ENCODE measurements at places on chromosomes 2 and 18.

DNA sequence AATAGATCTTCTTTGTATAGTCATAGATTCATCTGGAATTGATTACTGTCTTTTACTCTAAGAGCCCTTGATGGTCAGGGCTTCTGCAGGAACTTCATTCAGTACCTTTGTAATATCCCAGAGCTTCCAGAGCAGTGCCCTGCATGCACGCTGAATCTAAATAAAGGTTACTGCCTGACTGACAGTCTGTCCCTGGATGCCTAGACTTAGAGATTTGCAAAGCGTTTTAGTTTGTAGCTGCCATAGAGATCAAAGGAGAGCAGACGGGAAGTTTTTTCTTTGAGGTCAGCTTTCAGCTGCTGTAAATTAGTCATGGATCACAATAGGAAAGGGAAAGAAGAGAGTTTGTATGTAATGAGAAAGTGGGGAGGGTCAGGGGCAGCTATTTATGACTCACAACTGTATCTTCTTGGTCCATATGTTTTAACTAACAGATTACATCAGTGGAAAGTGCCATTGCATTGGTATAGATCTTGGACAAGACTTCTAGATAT lies 45.2 kb upstream of the NYAP2 start:
- DNase-seq, result no peak

- DNase-seq, result no peak
Observed at GRCh38 chr2:196187898-196188458, 16.6 kb upstream of the STK17B start.

DNA sequence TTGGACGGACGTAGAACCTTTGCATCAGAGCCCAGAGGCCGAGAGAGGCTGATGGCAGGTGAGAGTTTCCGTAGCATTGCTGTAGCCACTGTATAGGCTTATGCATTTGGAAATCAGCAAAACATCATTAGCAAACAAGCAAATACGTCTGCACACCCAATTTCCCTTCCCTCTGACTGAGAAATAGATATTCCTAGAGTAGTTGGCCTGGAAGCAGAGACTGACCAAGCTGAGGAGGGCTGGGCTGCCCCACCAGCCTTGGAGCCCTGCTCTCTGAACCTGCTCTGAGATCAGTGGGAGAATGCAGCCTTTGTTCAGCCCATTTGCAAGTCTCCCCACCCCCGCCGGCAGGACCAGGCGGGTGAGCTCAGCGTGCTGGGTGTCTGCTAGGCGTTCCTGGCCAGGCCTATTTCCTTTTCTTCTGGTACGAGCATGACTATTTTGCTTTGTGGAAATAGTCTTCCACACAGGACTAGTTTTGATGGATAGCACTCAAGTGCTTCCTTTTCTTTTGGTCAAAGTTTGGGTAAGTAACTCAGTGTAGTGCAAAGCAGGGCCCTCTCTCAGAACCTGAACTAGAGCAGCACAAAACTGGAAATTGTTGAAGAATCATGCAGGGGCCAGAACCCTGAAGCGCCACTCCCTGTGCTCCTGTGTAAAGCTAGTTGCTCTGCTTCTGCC lies 21.9 kb upstream of the RNF149 start:
- DNase-seq, result no peak

DNA sequence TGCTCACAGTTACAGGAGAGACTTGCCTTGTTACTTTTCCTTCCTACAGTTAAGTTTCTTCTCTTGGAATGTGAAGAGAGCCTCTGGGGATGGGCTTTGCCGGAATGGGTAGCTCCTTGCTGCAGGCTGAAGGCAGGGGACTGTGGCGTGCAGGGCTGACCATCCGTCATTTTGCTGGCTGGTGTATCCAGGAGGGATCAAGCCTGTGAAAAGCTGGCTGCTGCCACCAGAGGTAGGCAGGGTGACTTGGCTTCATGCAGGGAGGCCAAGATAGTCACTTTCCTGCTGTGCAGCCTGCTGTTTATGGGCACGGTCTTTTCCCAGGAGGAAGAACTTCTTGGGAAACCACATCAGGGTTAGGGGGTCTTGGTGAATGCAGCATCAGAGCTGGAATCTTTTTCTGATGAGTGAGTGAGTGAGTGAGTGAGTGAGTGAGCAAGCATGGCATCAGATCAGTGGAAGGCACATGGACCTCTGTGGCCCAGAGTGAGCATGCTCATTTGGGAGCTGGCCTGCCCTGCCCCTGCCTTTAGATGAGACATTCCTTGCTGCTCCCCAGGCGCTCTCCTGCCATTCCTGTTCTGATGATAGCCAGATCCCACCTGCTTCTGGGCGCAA lies 33.0 kb downstream of the FHOD3 start:
- DNase-seq, result no peak

- peak; percentile 67 for DNase-seq
Observed at GRCh38 chr2:172931918-172932520, 143.6 kb upstream of the MAP3K20 start.

DNA sequence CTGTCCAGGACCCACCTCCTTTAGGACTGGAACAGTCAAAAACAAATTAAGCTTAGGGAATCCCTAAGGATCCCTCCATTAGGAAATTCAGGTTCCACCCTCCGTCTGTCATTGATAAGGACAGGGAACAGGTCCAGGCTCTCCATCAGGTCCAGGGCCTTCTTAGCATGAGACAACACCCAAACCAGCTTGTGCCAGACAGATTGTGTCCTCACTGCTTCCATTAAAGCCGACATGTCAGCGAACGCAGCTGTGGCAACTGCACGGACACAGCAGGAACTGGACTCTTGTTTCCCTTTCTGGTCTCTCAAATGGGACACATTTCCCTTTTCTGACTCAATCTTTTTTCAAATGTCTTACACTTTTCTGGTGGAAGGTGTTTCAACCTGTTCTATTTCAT lies 81.4 kb downstream of the BCL11A start:
- DNase-seq, result no peak

DNA sequence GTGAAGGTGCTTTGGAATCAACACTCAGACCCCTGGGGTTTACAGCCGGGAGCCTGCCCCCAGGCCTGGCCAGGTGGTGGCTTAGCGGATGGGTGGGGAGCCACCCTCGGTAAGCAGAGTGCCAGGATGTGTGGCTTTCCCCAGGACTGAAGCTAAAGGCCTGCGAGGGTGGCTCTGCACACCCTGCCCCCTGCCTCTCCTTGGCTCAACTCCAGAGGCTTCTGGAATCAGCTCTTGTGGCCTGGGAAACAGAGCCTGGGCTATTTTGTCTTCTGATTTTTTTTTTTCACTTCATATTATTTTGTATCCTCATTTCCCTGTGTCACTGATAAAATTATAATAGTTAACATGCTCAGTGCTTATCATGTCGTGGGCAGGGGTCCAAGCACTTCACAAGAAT lies 79.8 kb downstream of the RHOB start:
- peak; percentile 11 for DNase-seq

- DNase-seq, result no peak
Observed at GRCh38 chr2:210157526-210157925, 13.7 kb downstream of the KANSL1L start.

DNA sequence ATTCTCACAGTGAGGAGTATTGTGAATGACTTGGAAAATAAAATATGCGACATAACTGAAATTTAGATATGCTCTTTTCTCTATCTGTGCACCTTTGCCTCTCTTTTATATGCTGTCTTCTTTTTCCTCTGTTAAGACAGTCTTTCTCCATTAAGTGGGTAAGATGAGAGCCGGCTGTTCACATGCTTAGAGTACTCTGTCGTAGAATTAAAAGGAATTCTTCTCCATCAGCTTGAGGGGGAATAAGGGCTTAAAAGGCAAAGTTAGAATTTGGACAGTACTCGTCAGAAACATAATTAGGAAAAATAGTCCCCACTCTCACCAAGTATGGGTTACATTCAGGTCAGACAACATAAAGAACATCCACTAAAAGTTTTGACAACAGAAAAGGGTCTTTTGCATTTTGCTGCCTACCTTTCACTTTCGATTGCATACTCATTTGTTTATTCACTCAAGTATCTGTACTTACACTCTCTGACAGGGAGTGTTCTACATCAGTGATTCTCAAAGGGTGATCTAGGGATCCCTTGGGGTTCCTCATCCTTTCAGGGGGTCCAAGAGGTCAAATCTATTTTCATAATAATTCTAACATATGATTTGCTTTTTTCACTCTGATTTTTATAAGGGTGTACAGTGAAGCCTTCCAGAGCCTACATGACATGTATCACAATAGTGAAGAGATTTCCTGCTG lies 48.0 kb downstream of the ARHGAP15 start:
- no peak for DNase-seq

GRCh38 chr2:219902891-219903552 lies 275.6 kb downstream of the SLC4A3 start:
- DNase-seq, result no peak

DNA sequence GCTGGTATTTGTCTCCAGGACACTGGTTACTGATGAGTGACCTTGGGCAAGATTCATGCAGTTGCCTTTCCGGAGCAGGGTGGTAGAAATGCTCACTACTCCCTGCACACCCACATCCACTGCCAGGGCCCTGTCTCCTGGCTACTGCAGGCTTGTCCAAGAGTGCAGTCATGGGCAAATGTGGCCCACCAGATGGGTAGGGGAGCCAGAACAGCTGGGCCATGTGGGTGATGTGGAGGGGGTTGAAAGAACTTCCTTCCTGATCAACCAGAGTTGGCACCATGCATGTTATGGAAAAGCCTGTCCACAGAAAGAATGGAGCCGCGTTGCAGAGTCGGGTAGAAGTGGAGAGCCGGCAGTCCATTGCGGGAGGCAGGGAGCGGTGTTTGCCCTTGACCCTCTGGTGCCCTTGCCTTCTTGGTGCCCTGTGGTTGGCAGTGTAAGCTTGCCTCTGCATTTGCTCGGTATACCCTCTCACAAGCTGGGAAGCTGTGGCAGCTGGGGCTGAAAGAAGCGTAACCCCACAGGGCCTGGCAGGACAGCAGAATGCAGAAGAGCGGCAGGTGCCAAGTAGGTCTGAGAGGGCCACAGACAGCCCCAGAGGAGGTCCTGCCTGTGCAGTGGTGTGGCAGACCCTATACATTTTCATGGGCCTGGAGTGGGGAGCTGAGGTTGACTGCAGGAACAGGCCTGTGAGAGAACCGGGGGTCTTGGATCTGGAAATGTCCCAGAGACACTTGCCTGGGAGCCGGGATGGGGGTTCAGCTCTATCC lies 253.2 kb downstream of the TFCP2L1 start:
- no peak for DNase-seq

GRCh38 chr18:65227970-65228369 lies 522.8 kb upstream of the CDH7 start:
- no peak for DNase-seq

- DNase-seq, result no peak
Observed at GRCh38 chr18:56711708-56712445, 60.7 kb downstream of the WDR7 start.

DNA sequence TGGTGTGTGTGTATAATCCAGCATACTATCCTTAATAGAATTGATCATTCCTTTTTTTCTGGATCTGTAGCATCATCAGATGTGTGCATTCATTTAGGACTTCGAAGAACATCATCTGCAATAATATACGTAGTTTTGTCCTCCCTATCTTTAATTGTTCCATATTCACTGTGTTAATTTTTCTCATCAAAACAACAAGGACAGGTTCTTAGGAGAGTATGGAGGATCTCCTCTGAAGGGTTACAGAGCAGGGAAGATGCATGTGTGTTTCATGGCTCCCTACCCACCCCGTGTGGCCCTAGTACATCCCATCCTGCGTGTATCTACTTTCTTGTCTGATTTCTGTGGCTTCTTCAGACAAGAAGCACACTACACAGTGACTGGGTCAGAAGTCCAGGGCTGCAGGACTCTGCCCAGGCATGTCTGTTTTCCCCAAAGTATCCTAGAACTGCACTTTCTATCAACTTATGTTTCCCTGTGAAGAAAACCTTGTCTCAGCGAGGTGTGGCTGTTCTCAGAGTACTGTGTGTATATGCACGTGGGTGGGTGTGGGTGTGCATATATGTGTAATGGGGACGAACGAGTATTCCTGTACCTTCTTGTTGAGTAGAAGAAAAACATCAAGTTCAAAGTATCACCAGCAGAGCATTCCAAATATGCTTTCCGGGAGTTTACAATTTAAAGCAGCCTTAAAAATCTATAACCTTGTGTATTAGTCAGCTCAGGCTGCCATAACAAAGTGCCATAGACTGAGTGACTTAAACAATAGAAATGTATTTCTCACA lies 220.4 kb upstream of the FOSL2 start:
- DNase-seq, result peak; percentile 44

- no peak for DNase-seq
Observed at GRCh38 chr2:70657246-70657645, 103.6 kb upstream of the TGFA start.

GRCh38 chr2:69227716-69228115 lies 159.3 kb downstream of the GFPT1 start:
- no peak for DNase-seq

DNA sequence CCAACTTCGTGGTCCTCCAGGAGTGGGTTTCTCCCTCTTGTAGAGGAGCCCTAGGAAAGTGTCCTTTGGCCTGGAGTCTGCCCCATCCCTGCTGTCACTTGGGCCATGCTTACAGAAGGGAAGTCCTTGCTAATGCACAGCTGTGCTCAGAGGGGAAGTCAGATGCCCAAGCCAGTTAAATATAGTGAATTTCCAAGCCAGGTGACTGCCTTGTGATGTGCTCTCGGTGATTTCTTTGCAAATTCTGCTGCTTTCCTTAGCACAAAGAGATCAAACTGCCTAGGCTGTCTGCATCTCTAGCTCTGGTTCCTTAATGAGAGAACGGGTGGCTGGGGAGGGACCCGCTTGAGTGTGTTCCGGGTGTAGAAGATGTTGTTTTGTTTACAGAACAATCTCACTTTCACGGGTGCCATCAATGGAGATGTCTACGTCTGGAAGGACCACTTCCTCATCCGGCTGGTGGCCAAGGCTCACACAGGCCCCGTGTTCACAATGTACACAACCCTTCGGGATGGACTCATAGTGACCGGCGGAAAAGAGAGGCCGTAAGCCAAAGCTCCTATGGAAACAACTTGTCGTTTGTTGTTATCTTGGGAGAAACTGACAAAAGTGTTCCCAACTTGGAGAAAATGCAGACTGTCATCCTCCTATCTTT lies 91.4 kb downstream of the RTN4 start:
- no peak for DNase-seq

GRCh38 chr2:44642123-44642857 lies 280.5 kb downstream of the CAMKMT start:
- no peak for DNase-seq

- DNase-seq, result no peak
Observed at GRCh38 chr2:55986700-55987440, 63.3 kb upstream of the EFEMP1 start.

- DNase-seq, result no peak
Observed at GRCh38 chr2:240165661-240166060, 25.2 kb upstream of the OTOS start.

GRCh38 chr2:37586663-37587317 lies 84.7 kb downstream of the CDC42EP3 start:
- DNase-seq, result no peak

- DNase-seq, result no peak
Observed at GRCh38 chr2:170836027-170836426, 19.3 kb downstream of the GAD1 start.

DNA sequence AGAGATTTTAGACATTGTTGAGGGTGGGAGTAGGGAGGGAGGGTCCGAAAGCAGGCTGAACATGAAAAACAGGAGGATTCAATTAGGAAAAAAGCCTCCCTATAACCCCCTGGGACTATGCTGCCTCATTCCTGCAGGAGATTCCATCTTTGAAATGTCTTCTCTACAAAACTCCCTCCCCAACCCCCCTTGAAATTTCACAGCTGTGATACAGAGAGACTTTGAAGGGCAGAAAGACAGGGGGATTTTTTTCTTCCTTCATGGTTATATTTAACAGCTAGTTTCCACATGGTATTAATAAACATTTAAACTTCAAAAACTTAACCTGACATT lies 57.6 kb downstream of the TRIB2 start:
- DNase-seq, result no peak

GRCh38 chr2:118921646-118922045 lies 20.3 kb upstream of the MARCO start:
- DNase-seq, result no peak
